ENCODE measurements at places on chromosomes 1 and 21.
A peak's percentile ranks its signal among the peaks of the same experiment; 100 is the strongest.

DNA sequence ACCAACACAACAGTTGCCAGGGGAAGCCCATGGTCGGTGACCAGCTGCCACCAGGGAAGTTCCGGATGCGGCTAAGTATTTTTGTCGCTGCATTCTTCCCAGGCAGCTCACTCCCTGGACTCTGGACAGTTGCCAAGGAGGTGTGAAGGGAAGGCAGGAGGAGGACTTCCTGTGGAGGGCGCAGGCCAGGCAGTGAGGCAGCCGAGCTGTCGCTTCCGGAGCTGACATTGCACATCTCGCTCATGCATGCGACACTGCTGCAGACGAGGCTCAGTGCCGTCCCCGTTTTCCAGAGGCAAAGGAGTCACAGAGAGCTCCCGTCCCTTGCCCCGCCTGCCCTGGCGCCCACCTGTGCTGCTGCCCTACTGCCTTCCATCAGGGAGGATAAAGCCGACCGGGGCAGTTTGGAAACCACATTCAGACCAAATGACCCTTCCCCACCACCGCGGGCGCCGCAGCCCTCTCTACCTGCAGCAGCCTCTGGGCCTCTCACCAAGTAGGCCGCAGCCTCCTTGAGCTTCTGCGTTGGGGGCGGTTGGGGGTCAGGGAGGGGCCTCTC, 81.4 kb downstream of the NENF start:
- no peak for DNase-seq

DNA sequence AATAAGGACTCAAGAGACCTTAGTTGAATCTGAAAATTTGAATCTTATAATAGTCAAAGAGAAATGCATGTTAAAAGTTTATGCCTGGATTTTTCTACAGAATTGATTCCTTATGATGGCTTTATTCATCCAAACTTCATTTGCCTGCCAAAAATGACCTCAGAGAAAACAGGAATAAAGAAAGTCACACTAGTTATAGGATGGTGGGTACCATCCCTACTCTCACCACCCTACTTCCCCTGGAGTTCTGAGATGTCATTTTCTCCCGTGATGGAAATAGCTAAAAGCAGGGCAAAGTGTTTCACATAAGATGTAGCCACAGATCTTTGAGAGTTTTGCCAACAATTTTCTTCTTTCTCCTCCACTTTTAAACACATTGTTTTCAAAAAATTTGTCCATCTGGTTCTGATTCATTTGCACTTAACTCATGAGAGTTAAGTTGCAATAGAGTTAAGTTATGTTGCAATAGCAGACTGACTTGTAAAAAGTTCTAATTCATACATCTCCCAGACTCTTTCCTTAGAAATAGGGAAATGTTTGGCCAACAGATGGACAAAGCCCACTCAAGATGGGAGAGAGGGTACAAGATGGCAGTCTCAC, 384.6 kb downstream of the PLPP3 start:
- DNase-seq: peak; percentile 61

GRCh38 chr21:45442276-45442675, 37.3 kb downstream of the COL18A1 start:
- DNase-seq: no peak

DNA sequence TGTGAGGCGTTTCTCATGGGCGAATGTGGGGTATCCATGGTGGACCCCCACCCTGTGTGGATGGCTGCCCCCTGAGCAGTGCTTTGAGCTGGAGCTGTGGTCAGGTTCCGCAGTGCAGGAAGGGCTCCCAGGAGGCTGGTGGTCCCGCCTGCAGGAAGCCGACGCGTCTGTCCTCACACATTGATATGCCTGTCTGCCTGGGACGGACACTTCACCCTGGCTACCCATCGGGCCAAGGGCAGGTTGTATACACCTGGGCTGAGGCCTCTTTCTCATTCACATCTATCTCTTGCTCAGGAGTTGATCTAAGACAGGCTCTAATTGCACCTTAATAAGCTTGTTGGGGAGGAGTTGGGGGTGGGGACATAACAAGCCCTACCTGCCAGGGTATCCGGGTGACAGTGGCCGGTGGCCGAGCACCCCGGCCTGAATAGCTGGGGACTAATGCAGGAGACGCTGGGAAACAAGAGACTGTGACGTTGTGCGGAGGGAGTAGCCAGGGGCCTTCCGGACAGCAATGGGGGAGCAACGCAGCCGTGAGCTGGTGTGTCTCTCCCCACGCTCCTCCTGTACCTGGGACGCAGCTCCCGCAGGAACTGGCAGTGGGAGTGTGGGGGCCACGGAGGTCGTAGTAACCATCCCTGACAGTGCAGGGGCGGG, 21.7 kb downstream of the PDXK start:
- DNase-seq: no peak

- no peak for DNase-seq
Observed at GRCh38 chr1:109906160-109906838, 4.3 kb upstream of the CSF1 start.

All from GM03348 (cell line).